ENCODE measurements at places on chromosomes 4 and X.

DNA sequence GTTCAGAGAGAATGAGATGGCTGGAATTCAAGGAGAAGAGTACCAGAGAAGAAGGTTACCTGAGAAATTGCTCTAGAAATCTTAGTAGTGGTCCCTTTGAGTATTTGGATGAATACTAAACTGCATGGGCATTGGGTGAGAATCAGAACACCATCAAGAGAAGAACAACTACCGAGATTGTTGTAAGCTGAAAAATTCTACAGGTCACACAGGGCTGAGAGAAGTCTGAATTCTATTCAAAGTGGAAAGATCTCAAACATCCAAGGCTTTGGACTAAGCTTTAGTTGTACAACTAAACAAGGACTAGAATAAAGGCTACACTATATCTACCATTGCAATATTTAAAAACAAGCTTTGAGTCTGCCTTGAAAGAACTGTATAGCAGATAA is 40.8 kb downstream of the LRBA start:
- no peak for DNase-seq

- DNase-seq, result no peak
Observed at GRCh38 chr4:167906851-167907250, 185.5 kb upstream of the ANXA10 start.

DNA sequence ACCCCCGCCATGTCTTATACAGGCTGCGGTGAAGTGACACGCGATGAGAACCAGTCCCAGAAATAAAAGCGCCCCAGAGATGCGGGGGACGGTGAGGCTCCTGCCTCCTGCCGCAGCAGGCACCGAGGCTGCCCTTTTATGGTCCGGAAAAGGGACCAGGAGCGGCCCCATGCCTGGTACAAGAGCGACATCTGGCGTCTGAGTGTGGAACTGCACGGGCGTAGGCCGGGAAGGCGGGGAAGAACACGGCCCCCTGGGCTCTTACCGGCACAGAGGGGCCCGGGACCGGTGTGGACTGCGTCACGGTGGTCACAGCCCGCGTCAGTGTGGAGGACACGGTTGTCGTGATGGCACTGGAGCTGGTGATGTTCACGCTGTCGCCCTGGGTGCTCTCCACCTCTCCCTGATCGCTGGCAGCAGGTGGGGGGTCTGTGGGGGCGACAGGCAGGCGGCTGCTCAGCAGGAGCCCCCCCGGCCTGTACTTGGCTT is 8.9 kb upstream of the RENBP start:
- DNase-seq, result no peak

- no peak for DNase-seq
Observed at GRCh38 chr4:4413373-4413725, 26.4 kb downstream of the NSG1 start.

GRCh38 chrX:68846536-68846935 is 17.7 kb downstream of the EFNB1 start:
- DNase-seq, result no peak

- no peak for DNase-seq
Observed at GRCh38 chrX:97117572-97117971, 233.9 kb downstream of the RPA4 start.

DNA sequence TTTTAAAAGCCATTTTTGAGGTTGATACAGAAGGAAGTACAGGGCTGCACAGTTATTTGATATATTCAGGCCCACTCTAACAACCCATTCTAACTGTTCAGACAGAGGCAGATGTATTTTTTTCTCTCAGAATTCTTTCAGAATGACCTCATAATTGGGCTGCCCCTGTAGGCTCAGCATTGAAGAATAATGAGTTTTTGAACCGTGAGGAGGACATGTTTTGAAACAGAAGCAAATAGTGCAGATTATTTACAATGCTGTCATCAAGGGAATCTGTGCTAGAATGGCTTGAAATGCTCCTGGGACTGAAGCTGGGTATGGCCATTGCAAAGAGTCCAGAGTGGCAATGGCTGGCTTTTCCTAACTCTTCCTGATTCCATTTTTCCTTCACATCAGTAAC is 158.1 kb downstream of the SOX3 start:
- no peak for DNase-seq

GRCh38 chrX:142036116-142036515 is 132.4 kb downstream of the MAGEC1 start:
- DNase-seq, result no peak

- DNase-seq, result no peak
Observed at GRCh38 chr4:17280261-17281018, 231.4 kb downstream of the QDPR start.

DNA sequence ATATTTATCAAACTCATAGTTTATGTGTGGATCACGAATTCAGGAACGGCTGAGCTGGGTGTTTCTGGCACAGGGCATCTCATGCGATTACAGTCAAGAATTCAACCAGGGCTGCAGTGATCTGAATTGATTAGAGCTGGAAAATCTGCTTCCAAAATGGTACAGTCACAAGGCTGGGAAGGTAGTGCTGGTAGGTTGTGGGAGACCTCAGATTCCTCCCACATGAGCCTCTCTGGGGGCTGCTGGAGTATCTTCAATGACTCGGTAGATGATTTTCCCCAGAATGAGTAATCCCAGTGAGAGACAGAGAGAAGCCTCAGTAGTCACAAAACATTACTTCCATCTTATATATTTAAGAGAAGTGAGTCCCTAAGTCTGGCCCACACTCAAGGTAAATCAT is 36.2 kb upstream of the PRDX4 start:
- DNase-seq, result no peak

- DNase-seq, result no peak
Observed at GRCh38 chrX:101417190-101417589, 9.2 kb downstream of the HNRNPH2 start.

DNA sequence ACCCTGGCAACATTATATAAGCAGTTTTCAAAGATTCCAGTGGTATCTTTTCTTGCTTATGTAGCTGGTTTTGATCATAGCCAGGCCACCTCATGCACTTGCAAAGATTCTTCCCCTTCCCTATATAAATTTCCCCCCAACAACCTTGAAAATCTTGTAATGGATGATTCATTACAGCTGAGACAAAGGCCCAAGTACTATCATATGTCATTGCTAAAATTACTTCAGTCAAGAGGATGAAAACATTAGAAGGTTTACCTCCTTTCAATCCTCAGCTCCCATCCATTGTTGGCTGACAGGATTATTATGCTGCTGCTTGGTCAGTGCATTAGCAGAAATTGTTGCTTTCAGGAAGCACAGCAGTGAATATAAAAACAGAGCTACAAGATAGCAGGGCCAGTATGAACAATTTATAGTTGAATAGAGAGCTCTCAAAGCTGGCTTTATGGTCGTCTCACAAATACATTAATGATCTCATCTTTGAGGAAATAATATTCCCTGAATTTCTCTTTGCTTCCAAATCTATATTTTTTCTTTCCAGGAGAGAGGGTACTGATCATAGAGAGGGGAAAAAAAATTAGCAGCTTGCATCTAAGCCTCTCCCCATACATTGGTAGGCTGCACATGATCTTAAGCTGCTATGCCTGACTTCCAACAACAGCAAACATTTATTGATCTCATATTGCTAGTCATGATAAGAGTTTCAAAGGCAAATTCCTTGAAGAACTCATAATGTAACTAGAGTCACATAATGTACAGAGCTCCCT is 7.7 kb upstream of the ARHGEF38 start:
- no peak for DNase-seq

GRCh38 chr4:171025343-171025742 is 787.9 kb upstream of the GALNTL6 start:
- no peak for DNase-seq

DNA sequence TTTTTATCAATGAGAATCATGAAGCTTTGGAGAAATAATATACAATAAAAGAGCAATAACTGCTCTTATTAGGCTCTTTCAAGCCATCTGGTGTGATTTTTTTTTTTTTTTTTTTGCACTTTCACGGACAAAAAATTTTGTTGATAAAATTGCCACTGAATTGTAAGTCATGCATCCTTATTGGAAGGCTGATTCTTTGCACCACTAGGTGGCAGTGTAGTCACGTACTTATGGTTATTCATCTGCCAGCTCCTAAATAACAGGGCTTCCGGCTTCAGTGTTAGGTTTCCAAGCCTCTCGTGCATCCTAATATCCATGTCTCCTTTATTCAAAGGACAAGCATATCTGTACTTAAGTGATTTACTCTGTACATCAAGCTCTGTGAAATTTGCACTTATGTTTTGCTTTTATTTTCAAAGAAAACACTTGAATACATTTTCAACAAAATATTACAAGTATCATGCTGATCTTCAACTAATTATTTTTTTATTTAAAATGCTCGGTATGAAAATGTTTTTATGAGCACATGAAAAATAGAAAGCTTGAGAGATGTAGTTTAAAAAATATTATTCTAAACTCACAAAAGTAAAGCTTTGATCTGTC is 1578.3 kb upstream of the TENM3 start:
- DNase-seq, result peak; percentile 13

DNA sequence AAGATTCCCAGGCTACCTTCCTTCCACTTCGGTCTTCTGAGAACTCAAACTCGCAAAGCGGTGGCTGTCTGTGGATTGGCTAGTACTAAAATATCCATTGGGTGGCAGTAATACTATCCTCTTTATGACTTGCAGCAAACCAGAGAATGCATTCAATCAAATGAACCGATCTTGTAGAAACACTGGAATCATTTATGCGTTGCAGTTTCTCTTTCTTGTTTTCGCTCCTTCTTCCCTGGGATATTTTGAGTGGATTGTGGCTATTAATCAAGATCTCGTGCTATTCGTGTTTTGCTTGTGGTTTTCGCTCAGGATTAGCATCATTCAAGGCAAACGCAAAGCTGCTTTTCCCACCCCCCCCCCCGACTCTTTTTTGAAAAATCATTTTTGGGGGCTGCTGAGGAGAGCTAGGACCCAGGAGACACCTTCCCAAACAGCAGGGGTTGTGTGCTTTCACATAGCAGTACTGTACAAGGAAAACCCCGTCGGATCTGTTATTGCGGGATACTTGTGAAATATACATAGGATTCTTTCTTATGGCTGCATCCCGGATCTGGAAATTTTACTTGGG is at the start of gene IL1RAPL1:
Gene IL1RAPL1 (plus strand): TSS at position 466 of the 571 bp plus-strand sequence.
- no peak for DNase-seq

DNA sequence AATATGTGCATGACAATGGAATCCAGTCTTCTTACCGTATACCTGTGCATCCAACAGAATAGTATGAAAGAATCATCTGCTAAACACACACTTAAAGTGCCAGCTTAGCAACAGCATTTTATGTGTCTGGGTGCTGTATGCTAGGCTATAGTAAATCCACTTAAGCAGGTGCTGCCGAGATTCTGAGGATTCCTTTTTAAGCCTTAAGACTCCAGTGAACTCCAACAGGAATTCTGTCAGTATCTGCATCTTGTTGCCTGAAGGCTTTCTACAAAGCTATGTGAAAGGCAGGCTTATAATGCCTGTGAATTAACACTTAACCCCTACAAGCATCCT is 1076.4 kb upstream of the PABPC4L start:
- no peak for DNase-seq

DNA sequence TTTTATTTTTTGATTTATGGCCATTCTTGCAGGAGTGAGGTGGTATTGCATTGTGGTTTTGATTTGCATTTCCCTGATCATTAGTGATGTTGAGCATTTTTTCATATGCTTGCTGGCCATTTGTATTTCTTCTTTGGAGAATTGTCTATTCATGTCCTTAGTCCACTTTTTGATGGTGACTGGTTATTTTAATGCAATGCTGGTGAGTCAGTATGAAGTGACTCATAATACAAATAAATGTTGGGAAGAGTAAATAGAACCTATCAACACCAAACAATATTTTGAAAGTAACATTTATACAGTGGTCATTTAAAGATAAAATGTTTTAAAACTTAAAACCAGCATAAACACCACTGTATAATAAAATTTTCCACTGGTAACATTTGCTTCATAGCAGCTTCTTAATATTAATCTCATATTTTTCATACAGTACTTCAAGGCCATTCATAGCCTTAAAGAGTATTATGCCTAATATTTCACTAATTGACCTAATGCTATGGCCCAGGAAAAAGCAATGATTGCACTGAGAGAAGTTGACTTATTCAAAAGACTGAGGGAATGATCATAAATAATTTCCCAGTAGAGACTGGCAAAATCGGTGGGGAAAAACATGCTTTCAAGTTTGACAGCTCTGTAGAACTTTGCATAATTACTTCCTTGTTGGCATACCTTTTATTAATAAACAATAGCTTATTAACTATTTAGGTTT is 33.9 kb downstream of the CASK start:
- DNase-seq, result no peak

DNA sequence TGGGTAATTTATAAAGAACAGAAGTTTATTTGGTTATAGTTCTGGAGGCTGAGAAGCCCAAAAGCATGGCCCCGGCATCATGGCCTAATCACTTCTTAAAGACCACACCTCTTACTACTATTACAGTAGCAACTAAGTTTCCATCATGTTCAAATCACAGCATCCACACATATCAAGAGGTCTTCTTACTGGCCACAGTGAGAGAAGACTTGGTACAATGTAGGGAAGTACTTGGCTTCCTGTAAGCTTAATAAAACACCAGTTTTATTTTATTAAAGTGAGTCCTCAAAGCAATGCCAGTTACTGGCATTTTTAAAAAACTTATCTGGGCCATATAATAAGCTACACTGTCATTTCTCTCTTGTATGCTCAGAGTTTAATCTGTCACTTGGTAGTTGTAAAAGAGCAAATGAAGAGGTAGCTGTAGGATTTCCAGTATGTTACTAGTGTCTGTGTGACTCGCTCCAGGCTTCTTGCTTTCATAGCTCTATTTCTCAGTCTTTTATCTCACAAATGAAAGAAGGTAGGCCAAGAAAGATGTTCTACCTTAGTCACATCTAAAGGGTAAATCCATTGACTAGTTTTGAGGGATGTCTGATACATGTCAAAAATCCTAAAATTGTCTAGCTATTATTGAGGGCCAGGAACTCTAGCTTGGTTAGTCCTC is 159.2 kb upstream of the CPEB2 start:
- no peak for DNase-seq

DNA sequence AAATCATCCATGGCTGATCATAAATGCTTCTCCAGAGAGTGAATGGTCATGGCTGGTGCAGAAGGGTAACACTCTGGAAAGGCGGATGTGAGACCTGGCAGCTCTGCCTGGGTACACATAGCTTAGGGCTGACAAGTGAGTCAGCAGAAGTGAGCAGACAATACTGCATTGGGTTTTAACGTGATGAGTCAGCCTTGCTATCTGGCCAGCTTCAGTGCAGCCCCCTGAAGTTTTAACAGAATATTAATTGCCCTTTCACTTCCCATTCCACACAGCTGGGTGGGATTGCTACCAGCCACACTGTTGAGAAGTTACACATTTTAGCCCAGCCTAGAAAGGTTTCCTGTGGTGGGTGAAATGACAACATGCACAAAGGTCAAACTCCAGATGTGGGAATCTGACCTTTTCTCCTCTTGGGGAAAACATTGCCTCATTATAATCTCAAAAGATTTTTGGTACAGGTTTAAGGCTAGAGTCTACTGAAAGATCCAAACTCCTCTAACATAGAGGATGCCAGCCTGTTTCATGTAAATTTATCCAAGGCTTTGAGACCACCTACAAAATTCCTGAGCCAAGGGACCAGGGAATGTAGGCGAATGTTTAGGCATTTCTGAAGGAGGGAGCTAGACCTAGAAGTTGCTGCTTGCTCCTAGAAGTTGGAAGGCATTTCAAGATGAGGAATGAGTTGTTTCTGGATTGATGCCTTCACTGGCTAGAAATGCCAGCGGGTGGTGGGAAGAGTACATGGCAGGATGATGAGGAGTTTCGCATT is 230.3 kb upstream of the PGRMC2 start:
- DNase-seq, result no peak
